ENCODE measurements at places on chromosomes 1 and 21.
A peak's percentile ranks its signal among the peaks of the same experiment; 100 is the strongest.

DNA sequence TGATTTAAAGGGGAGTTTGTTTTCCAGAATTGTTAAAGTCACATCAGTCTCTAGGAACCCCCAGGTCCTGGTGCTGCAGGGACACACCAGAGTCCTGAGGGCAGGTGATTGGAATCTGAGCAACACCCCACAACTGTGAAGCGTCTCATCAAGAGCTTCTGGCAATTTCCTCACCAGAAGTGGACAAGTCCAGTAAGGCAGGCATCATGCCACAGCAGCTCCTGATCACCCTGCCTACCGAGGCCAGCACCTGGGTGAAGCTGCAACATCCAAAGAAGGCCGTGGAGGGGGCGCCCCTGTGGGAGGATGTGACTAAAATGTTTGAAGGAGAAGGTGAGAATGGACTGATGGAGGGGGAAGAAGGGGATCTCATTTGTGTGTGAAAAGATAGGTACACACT, 2.1 kb downstream of the ZFP69 start:
- DNase-seq: no peak

GRCh38 chr1:4549930-4550329, 104.5 kb upstream of the AJAP1 start:
- DNase-seq: no peak

DNA sequence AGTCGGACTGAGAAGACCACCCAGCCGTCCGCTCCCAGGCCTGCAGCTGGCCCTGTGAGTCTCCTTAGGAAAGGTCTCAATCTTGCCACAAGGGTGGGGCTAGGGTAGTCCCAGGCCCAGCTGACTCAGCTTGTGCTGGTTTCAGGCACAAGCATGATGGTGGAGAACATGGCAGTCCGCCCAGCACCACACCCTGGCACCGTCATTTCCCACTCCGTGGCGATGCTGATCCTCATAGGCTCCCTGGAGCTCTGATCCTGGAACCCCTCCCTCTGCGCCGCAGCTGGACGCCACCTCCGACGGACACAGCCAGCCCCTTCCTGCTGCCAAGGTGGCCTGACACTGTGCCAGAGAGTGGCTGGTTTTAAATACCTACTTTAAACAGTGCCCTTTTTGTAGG, 10.7 kb downstream of the TMEM81 start:
- DNase-seq: no peak

GRCh38 chr1:18174037-18174436, 66.4 kb downstream of the IGSF21 start:
- DNase-seq: no peak

- no peak for DNase-seq
Observed at GRCh38 chr1:73500154-73500553, 697.8 kb downstream of the LRRIQ3 start.

DNA sequence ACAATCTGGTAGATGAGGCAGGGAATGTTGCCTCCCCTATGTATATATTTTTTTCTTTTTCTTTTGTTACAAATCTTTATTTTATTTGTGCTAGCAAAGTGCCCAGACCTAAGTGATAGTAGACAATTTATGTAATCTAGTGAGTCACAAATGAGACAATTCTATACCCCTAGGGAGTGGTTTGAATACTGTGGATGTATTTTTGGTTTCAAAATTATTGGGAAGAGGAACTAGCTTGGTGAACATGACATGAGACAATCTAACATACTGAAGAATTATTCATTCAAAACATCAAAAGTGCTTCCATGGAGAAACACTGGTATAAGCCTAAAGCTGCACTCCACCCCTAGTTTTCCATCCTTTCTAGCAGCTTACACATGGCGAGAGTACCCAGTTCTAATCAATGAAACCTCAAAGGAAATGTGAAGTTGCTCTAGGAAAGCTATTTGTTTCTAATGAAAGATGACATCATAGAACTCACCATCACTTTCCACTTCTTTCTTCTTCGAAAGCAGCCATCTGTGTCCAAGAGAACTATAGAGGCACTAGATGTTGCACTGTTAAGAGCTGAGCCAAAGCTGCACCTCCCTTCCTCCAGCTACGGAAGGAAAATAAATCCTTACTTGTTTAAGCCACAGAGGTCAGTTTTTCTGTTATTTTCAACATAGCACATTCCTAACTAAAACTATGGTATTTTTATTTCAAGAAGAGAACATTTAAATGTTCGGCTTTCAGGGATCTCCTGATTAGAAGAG, 764.6 kb downstream of the LTN1 start:
- DNase-seq: no peak

- peak; percentile 39 for DNase-seq
Observed at GRCh38 chr1:224333309-224333926, 3.4 kb upstream of the NVL start.

DNA sequence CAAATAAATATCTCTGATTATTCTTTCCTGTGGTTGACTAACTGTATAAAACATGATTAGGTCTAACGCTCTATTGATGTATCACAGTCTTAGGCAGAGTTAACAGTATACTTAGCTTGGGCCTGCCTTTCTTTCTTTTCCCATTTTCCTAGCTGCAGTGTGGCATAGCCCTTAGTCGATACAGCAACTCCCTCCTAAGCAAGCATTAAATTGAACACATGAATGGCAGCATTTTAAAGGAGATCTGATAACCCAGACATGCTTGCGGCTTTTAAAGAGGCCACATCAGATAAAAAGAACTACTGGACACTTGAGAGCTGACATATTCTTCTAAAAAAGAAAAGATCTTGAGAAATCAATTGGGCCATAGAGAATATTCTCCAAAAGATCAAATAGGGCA, 312.0 kb upstream of the TMPRSS15 start:
- no peak for DNase-seq

- no peak for DNase-seq
Observed at GRCh38 chr1:30966690-30967369, 58.3 kb upstream of the SDC3 start.
